ENCODE measurements at places on chromosomes 16 and 17. TPM values are rescaled to one million over a fixed set of nuclear protein-coding genes. Genes with fewer than 3 reads are reported as not detected.

The WNT9B gene
- 0.57 TPM for total RNA-seq

The NPIPA8 gene
- total RNA-seq, result 2.2 TPM

The TNFRSF12A gene
- total RNA-seq, result 60.4 TPM

The PIK3R6 gene
- 3.5 TPM for total RNA-seq

The CCL16 gene
- 1.1 TPM for total RNA-seq

The CPHXL2 gene
- total RNA-seq, result not detected

The KRT31 gene
- total RNA-seq, result not detected

The ATP2A1 gene
- 0.36 TPM for total RNA-seq

The UBN1 gene
- total RNA-seq, result 33.2 TPM

The G6PC1 gene
- not detected for total RNA-seq

The C1QL1 gene
- total RNA-seq, result not detected

The RHBDL3 gene
- 0.29 TPM for total RNA-seq

The CSH2 gene
- not detected for total RNA-seq

The RHBDF1 gene
- 79.2 TPM for total RNA-seq

The DHRS7C gene
- not detected for total RNA-seq

DNA sequence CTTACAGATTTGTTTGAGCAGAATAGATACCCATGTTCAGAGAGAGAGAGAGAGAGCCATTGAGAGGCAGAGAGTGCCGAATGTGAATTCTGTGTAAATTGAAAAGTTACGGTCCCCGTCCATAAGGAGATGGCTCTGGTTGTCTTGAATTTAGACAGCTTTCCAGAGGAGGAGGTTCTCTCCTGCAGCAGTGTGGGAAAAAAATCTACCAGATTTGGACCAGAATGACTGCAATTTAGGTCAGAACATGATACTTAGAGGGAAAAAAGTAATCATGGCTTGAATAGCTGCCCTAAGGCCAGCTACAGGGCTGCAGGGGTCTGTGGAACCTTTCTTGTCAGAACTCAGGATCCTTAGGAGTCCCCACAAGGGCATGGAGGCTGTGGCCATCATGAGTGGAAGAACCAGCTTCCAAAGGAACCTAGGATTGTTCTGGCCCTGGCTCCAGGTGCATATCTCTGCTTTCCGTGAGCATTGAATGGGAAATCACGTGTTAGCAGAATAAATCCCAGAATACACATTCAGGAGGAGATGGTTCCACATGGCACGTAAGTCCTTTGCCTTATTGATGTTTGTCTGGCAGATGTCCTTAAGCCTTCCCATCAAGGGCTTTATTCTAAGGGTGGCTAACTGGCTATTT is 13.0 kb downstream of the PITPNC1 start:
- DNase-seq, result no peak

- DNase-seq, result peak; percentile 57
Observed at GRCh38 chr16:84471966-84472365, 32.5 kb downstream of the MEAK7 start.

DNA sequence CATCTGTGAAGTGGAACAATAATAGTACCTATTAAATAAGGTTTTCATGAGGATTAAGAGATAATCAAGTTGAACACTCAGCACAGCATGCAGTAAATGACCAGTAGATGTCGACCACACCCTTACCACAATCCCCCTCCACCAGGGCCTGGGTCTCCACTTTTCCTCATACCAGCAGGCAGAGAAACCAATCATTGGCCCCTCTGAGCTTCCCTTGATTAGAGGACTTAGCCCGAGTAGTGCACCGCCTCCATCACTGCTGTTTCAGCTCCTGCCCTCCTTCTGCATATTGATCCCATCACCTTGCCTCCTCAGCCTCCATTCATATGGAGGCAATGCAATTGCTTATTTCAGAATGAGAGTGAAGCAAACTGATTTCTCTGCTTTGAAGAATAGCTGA is 96.5 kb upstream of the CDH11 start:
- DNase-seq, result no peak

- no peak for DNase-seq
Observed at GRCh38 chr16:53056392-53056881, 1.6 kb downstream of the CHD9 start.

DNA sequence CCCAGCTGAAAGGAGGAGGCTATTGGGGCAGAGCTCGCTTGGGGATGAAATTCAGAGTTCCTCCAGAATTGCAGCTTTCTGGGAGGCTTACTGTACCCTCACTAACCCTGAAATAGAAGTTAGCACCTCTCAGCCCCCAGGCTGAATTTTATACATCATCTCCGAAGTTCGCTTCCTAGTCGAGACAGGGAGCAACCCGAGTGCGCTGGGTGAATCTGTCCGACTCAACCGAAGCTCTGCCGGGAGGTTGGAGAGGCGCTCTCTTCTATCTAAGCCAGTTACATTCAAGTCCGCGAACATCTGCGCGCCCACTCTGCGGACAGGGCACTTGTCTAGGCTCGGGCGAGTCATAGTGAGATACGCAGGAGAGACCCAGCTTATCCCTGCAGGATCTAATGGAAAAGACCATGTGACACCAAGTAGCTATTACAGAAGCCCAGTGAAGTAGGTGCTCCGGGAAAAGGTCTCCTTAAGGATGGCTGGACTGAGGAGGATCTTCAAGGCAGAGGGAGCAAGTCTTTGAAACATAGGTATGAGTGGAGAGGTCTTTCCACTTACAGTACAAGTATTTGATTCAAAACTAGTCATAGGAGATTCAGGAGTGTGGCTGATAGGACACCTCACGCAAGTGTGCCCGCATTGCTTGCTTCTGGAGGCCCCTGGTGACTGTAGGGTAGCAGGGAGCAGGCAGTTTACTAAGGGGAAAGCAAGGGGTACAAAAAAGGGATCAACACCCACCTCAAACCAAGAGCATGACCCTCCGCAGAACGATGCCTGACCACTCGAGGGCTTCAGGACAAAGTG is 646 bp upstream of the HES7 start:
- no peak for DNase-seq

GRCh38 chr16:4372001-4372577 is 441 bp downstream of the VASN start:
- DNase-seq, result no peak

GRCh38 chr17:284676-285355 is 67.8 kb downstream of the RPH3AL start:
- peak; percentile 15 for DNase-seq

- DNase-seq, result no peak
Observed at GRCh38 chr17:27076814-27077213, 217.1 kb upstream of the WSB1 start.

GRCh38 chr17:27824745-27825144 is 24.4 kb upstream of the NOS2 start:
- DNase-seq, result no peak

DNA sequence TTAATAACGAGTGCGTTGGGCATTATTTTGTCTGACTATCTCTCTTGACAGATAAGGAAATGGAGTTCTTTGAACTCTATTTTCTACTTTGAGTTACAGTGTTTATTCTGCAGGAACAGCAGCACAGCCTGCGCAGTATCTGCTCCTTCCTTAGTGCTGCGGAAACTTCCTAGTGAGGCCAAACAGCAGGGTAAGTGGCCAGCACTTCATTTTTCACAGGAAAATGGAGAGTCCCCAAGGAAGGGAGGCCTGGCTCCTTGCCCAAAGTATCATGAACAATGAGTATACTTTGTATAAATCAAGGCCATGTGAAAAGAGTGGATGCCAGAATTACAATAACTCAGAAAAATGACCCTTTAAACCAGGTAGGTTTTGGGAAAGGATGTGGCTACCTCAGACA is 140.6 kb downstream of the VPS53 start:
- DNase-seq, result no peak

- DNase-seq, result no peak
Observed at GRCh38 chr17:43515656-43516055, 30.5 kb downstream of the ETV4 start.

DNA sequence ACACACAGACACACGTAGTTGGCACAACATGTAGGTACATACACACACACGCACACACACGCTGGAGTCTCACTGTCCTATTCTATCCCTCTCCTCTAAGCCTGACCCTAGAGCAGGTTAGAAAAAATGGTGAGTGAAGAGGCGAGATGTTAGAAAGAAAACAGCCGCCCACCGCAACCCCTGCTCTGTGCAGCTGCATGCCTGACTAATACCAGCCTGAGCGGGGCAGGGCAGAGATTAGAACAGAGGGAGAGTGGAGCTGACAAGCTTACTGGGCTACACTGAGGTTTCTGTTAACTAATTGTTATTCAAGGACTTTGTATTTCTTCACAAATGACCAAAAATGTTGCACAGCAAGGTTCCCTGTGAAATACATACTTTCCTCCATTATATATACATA is 59.8 kb downstream of the AMFR start:
- DNase-seq, result no peak

GRCh38 chr16:52597772-52598483 is 51.0 kb upstream of the TOX3 start:
- DNase-seq, result no peak

- no peak for DNase-seq
Observed at GRCh38 chr17:61784510-61784909, 78.8 kb downstream of the BRIP1 start.

DNA sequence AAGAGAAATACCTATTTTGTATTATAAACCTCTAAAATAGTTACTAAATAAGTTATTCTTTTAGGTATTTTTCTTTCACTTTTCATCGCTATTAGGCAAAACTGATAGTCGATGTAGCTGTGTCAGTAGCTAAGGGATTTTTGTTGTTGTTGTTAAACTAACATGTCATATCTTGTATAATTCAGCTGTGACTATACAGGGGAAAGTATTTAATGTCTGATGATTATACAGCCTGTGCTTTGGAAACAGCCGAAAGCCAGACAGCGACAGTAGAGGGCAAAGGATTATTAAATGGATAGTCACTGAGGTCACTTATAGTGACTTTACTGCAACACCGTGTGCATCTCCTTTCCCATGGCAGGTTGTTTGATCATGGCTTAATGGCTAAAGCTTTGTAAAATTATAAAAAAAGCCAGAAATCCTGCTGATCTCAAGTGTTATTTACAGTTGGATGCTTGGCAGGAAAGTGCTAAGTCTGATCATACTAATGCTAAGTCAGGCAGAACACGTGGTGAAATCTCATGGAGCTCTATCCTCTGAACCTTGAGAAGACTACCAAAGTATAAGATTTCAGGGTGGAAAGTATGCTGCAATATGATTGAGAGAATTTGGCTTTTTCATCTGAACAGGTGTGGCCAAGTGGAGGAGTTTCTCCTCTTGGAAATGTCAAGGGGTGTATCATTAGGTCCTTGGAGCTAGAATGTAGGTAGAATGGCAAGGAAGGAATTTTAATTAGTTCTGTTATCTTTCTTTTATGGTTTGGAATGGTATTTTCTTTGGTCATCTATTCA is 88.4 kb downstream of the FTO start:
- no peak for DNase-seq

DNA sequence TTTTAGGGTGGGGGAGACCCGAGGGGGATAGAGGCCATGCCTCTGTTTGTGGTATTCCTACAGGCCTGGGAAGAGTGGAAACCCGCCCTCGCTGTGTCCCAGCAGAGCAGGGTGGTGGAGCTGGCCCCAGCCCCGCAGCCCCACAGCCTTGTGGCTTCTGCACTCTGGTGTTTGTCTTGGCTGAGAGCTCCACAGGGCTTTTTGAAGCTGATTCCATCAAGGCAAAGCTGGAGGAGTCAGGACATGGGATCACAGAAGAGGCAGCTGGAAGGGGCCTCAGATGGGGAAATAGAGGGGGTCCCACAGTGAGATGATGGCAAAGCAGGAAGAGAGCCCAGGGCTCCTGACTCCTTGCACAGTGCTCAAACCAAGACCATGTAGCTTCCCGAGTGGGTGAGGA is 5.0 kb upstream of the WFIKKN2 start:
- peak; percentile 33 for DNase-seq

DNA sequence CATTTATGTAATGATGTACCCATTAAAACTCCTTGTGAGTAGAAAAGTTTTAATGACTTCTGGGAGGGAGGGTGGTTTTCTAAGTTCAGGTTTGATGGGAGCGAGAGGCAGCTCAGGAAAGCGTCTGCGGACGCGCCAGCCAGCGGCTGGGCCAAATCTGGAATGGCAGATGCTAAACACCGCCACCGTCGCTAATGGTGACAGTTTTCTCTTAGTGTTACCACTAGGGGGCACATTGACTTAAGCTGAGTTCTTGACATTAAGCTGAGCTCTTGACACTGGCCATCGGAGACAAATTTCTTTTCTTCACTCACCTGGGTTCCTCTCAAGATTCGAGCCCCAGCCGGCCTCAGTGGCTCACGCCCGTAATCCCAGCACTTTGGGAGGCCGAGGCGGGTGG is 6.7 kb downstream of the TRPV1 start:
- DNase-seq, result peak; percentile 44

- no peak for DNase-seq
Observed at GRCh38 chr17:9346296-9346926, 229.2 kb downstream of the STX8 start.

GRCh38 chr17:74768763-74769114 is 7.4 kb downstream of the NAT9 start:
- DNase-seq, result no peak

DNA sequence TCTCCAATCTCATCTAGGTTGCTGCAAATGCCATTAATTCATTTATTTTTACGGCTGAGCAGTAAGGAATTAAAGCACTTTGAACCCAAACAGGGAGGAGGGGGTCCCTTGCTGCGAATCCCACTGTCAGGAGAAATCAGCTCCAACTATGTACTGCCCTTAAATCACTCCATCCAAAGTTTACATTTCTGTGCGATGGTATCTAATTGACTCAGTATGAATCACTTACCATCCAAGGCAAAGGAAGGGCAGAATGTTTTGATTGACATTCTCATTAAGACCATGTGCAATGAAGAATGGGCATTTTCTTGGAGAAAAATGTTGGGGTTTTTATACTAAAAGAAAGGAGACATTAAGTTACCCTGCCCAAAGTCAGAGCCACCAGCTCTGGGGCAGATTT is 47.7 kb upstream of the XYLT1 start:
- DNase-seq, result no peak

DNA sequence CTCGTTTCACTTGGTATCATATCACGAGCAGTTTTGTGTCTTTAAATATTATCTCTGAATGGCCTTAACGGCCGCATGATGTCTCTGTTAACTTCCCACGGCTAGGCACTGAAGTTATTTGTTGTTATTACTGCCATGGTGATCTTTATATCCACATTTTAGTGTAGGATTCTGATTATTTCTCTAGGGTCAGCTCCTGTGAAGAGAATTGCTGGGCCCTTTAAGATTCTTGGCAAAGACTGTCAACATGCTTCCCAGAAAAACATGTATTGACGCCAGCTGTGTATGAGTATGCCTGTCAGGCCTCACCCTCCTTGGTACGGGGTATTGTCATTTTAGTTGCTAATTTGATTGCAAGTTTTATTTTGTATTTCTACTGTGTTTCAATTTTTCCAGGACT is 263.5 kb downstream of the SNX29 start:
- DNase-seq, result no peak

Measured in aorta (tissue), 5 donors.